ENCODE measurements at places on chromosomes 13 and 19. TPM values are rescaled to one million over a fixed set of nuclear protein-coding genes. Genes with fewer than 3 reads are reported as not detected.

Gene BCL2L12
- total RNA-seq, result 4.0 TPM

Gene CILP2
- total RNA-seq, result under 0.01 TPM

Gene SWSAP1
- 0.31 TPM for total RNA-seq

Gene FGF22
- total RNA-seq, result 0.26 TPM

Gene KLK14
- not detected for total RNA-seq

Gene BLVRB
- 149 TPM for total RNA-seq

Gene PTPRS
- 110 TPM for total RNA-seq

Gene KLK3
- not detected for total RNA-seq

Gene ZNF416
- 6.1 TPM for total RNA-seq

Gene C5AR1
- under 0.01 TPM for total RNA-seq

Gene FAM124A
- 8.9 TPM for total RNA-seq

Gene DPF1
- total RNA-seq, result 1.5 TPM

Gene ZNF709
- 2.5 TPM for total RNA-seq

Gene ZSCAN4
- not detected for total RNA-seq

Gene USHBP1
- 0.13 TPM for total RNA-seq

Gene DZIP1
- 30.0 TPM for total RNA-seq

Gene SLC46A3
- 5.7 TPM for total RNA-seq

Gene S1PR5
- 4.1 TPM for total RNA-seq

Gene ZNF414
- 3.2 TPM for total RNA-seq

Gene SIGLEC8
- not detected for total RNA-seq

Gene PSG11
- not detected for total RNA-seq

Gene TMIGD2
- not detected for total RNA-seq

Gene CEACAM4
- not detected for total RNA-seq

Gene B3GNT8
- total RNA-seq, result 0.26 TPM

Gene SYCN
- total RNA-seq, result not detected

Gene FREM2
- total RNA-seq, result not detected

Gene SGCG
- total RNA-seq, result not detected

Gene SETDB2
- total RNA-seq, result 6.7 TPM

Gene ZNF878
- total RNA-seq, result 0.26 TPM

Gene WDR87
- not detected for total RNA-seq

Gene PLEKHA4
- 17.2 TPM for total RNA-seq

Gene LRRC63
- total RNA-seq, result not detected

Gene CFAP97D2
- total RNA-seq, result not detected

Gene ZNF582
- 2.1 TPM for total RNA-seq

Gene GNG7
- total RNA-seq, result under 0.01 TPM

Gene DLL3
- 0.06 TPM for total RNA-seq

Gene DCT
- total RNA-seq, result under 0.01 TPM

Gene THSD8
- not detected for total RNA-seq

Gene NFKBIB
- 13.3 TPM for total RNA-seq

Gene CGB3
- not detected for total RNA-seq

Gene PSG3
- total RNA-seq, result not detected

Gene FUT1
- 0.25 TPM for total RNA-seq

Gene ANGPTL8
- not detected for total RNA-seq

Gene ADGRE1
- not detected for total RNA-seq

Gene ZNF563
- total RNA-seq, result 4.6 TPM

Gene ETV2
- total RNA-seq, result 0.12 TPM

Gene EFNB2
- 8.2 TPM for total RNA-seq

Gene MEIOSIN
- not detected for total RNA-seq

Gene NOTCH3
- total RNA-seq, result 184 TPM

Gene GRIN3B
- total RNA-seq, result 0.06 TPM
